ENCODE measurements at places on chromosomes 11 and 22. TPM values are rescaled to one million over a fixed set of nuclear protein-coding genes. Genes with fewer than 3 reads are reported as not detected.

Gene C11orf52
- total RNA-seq: 15.6 TPM

Gene SNX32
- 1.9 TPM for total RNA-seq

Gene LRRC56
- 3.1 TPM for total RNA-seq

Gene MCHR1
- total RNA-seq: not detected

Gene OR4A16
- not detected for total RNA-seq

Gene FAM180B
- total RNA-seq: not detected

Gene CSRP3
- total RNA-seq: 0.42 TPM

Gene CNIH2
- total RNA-seq: 1.4 TPM

Gene OR52I1
- not detected for total RNA-seq

Gene PNPLA5
- total RNA-seq: not detected

Gene GGTLC3
- 0.84 TPM for total RNA-seq

Gene APOA4
- not detected for total RNA-seq

Gene LARGE1
- total RNA-seq: 22.4 TPM

Gene TESMIN
- 2.2 TPM for total RNA-seq

GRCh38 chr11:122697636-122698167 is 42.2 kb downstream of the UBASH3B start:
- H3K27me3 ChIP-seq: no peaks in the 10 kb centered on the region
- DNase-seq: no peak
- no peaks in the 10 kb centered on the region for H3K36me3 ChIP-seq
- H3K4me3 ChIP-seq: no peak overlapping the region
- peaks cover 37% of the 10 kb centered on the region for H3K4me1 ChIP-seq

DNA sequence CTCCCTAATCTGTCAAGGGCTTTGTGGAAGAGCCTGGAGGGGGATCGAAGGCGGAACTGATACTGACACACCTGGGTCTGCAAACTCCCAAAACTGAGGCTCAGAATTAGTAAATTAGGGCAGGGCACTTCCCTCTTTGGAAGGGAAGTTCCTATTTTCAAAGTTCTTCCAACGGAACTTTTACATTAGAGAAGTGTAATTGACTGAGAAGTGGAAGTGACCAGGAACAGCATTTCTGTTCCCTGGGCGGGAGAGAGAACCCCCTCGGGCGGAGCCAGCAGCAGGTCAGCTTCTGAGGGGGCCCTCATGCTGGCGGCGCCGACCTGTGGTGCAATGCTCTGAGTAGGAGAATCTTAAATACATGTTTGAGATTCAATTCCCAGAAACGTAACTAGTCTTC is 1.1 kb upstream of the CBL start:
- H3K4me1 ChIP-seq: peaks cover 42% of the 10 kb centered on the region
- DNase-seq: no peak
- H3K4me3 ChIP-seq: peak overlapping the region; percentile 87
- H3K27me3 ChIP-seq: no peaks in the 10 kb centered on the region

GRCh38 chr11:35040221-35040942 is 98.6 kb upstream of the CD44 start:
- DNase-seq: no peak
- H3K4me3 ChIP-seq: no peak overlapping the region
- peaks cover 64% of the 10 kb centered on the region for H3K4me1 ChIP-seq
- peak overlapping the region; percentile 59 for H3K27ac ChIP-seq

- H3K4me1 ChIP-seq: peaks cover 83% of the 10 kb centered on the region
- H3K36me3 ChIP-seq: peaks cover 23% of the 10 kb centered on the region
- peak; percentile 89 for DNase-seq
- H3K4me3 ChIP-seq: peak overlapping the region; percentile 51
These were observed 13.8 kb downstream of the PHLDB1 start for GRCh38 chr11:118621071-118621783.

GRCh38 chr11:20137637-20138036 is 22.6 kb downstream of the DBX1 start:
- no peaks in the 10 kb centered on the region for H3K4me1 ChIP-seq
- H3K27me3 ChIP-seq: no peaks in the 10 kb centered on the region
- no peak overlapping the region for H3K27ac ChIP-seq
- H3K4me3 ChIP-seq: no peak overlapping the region
- no peak for DNase-seq
- H3K36me3 ChIP-seq: no peaks in the 10 kb centered on the region

- H3K27me3 ChIP-seq: no peaks in the 10 kb centered on the region
- no peaks in the 10 kb centered on the region for H3K36me3 ChIP-seq
- no peak overlapping the region for H3K4me3 ChIP-seq
- H3K27ac ChIP-seq: no peak overlapping the region
- DNase-seq: no peak
These were observed 57.9 kb upstream of the SLC6A5 start for GRCh38 chr11:20541503-20541902.

DNA sequence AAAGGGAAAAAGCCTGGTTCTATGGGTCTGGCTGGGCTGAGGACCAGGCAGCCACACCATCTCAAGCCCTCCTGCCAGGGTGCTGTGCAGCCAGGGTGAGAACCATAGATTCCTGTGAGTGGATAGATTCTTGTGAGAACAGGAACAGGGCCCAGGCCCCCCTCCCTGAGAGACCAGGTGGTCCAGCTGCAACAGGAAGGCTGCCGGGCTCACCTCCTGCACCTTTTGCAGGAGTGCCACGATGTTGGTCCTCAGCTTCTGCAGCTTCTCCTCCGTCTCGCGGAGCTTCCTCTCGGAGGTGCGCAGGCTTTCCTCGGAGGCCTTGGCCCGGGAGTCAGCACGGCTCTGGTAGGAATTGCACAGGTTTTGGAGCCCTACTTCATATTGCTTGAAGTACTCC is 40.8 kb downstream of the MORC2 start:
- no peak for DNase-seq
- no peaks in the 10 kb centered on the region for H3K4me1 ChIP-seq
- no peak overlapping the region for H3K27ac ChIP-seq

DNA sequence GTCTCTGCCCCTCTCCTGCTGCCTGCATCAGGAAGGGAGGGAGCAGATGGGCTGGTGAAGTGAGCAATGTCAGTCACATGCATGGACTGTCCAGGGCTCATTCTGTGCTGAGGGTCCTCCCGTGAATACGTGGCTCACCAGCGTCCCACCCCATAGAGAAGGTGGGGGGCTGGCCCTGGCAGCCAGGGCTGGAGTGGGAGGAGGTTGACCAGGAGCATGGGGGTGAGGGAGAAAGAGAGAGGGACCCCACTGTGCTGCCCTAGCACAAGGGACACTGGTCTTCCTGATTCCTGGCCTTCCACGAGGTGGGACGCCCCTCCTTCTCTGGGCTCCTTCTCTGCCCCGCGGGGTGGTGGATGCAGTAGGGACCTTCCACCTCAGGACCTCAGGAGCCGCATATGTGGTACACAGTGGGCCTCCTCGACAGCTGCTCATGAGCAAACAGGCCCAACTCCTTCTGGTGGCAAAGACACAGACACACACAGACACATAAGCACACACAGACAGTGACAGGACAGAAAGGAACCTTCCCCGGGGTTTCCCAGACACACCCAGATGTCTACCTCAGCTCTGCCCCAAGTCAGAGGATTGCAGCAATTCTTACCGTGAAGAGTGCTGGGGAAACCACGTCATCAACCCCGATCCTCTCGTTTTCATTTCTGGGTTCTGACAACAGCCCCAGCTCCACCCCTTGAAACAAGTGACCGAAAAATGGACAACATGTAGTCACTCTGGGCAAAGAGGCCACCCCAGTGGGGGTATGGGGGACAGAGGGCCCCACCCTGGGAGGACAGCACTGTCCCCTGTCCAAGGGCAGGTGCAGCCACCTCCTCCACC is 3.6 kb upstream of the APOBEC3A start:
- H3K4me3 ChIP-seq: no peak overlapping the region
- no peaks in the 10 kb centered on the region for H3K36me3 ChIP-seq
- peaks cover 63% of the 10 kb centered on the region for H3K4me1 ChIP-seq
- H3K27me3 ChIP-seq: no peaks in the 10 kb centered on the region
- no peak overlapping the region for H3K27ac ChIP-seq

- peak overlapping the region; percentile 23 for H3K27ac ChIP-seq
- DNase-seq: no peak
- no peak overlapping the region for H3K4me3 ChIP-seq
- H3K36me3 ChIP-seq: no peaks in the 10 kb centered on the region
These were observed 1.9 kb downstream of the CDON start for GRCh38 chr11:126060757-126061171.

GRCh38 chr11:130431331-130431773 is 2.9 kb upstream of the ADAMTS8 start:
- H3K4me3 ChIP-seq: no peak overlapping the region
- H3K27ac ChIP-seq: no peak overlapping the region
- H3K27me3 ChIP-seq: peaks cover 63% of the 10 kb centered on the region
- peak; percentile 63 for DNase-seq
- H3K4me1 ChIP-seq: peaks cover 3% of the 10 kb centered on the region

DNA sequence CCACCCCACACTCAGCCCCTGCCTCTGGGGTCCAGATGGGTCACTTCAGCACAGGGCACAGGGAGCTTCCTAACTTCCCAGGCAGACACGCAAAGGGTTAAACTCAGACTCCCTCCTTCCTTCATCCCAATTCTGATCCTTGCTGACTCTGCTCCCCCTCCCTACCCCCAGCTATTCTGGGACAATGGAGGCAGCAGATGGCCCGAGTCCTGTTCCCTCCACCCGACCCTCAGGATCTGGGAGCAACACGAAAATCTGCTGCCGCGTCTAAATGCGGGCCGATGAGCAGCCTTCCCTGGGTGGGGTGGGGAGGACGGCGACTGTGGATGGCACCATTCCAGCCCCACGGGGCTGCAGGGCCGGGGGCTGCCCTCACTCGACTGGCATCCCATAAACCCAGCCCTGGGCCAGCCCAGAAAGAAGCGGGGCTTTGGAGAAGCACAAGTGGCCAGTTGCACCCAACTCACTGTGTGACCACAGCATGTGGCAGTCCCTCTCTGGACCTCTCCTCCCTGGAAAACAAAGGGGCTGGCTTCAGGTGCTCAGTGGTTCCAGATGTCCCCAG is 18.7 kb downstream of the MFNG start:
- H3K4me3 ChIP-seq: no peak overlapping the region
- no peak overlapping the region for H3K27ac ChIP-seq
- no peak for DNase-seq
- H3K27me3 ChIP-seq: no peaks in the 10 kb centered on the region
- peaks cover 43% of the 10 kb centered on the region for H3K36me3 ChIP-seq
- no peaks in the 10 kb centered on the region for H3K4me1 ChIP-seq

- no peak overlapping the region for H3K4me3 ChIP-seq
- no peaks in the 10 kb centered on the region for H3K4me1 ChIP-seq
- no peak overlapping the region for H3K27ac ChIP-seq
- no peaks in the 10 kb centered on the region for H3K36me3 ChIP-seq
These were observed 3.3 kb downstream of the PRR33 start for GRCh38 chr11:1888347-1888753.

DNA sequence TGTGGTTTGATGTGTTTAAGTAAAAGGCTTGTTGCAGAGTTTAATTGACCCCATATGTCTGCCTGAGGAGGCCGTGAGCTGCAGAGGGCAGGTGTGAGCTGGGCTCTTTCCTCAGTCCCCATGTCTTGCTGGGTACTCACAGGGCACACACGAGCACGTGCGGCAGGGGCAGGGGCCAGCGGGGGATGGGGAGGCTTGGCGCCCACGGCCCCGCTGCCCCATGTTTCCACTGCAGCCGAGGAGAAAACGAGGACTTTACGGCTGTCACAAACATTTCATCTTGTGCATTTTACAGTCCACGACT is 24.7 kb upstream of the CCDC188 start:
- H3K27me3 ChIP-seq: no peaks in the 10 kb centered on the region
- no peak for DNase-seq
- H3K36me3 ChIP-seq: no peaks in the 10 kb centered on the region
- H3K4me3 ChIP-seq: no peak overlapping the region
- H3K4me1 ChIP-seq: no peaks in the 10 kb centered on the region

- H3K27me3 ChIP-seq: no peaks in the 10 kb centered on the region
- DNase-seq: no peak
- H3K36me3 ChIP-seq: peaks cover 100% of the 10 kb centered on the region
- peak overlapping the region; percentile 34 for H3K27ac ChIP-seq
- no peak overlapping the region for H3K4me3 ChIP-seq
These were observed 11.7 kb downstream of the EIF3L start for GRCh38 chr22:37860796-37861421.

DNA sequence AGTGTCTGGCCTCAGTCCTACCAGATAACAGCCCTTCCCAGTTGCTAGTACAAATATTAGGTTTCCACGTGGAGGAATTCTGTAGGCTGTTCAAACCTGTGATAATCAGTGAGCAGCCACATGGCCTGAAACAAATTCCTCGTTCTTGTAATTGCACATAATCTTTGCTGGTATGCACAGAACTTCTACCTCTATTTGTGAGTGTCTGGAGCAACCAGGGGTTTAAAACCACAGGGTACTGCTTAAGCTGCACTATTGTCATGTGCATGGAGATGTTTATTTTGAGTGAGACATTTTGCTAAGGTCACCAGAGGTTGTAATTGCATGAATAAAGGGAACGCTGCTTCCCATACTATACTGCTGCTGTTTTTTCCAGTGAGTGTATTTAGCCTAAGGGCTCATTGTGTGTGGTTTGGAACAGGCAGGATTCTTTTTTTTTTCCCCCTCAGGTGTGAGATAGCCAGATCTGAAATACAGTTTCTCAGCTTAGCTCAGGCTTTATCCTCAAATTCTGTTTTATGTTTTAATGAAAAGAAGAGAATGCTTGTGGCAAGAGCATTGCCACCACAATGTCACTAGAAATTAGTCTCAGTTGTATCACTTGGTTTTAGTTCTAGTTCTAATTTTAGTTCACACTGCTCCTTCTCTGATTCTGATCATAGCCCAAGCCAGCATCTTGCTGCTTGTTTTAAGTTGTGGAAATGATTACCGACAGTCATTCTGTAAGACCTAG is 60.5 kb downstream of the CYB5R2 start:
- DNase-seq: no peak
- no peaks in the 10 kb centered on the region for H3K27me3 ChIP-seq
- no peaks in the 10 kb centered on the region for H3K4me1 ChIP-seq
- H3K4me3 ChIP-seq: no peak overlapping the region
- H3K27ac ChIP-seq: no peak overlapping the region
- peaks cover 16% of the 10 kb centered on the region for H3K36me3 ChIP-seq

DNA sequence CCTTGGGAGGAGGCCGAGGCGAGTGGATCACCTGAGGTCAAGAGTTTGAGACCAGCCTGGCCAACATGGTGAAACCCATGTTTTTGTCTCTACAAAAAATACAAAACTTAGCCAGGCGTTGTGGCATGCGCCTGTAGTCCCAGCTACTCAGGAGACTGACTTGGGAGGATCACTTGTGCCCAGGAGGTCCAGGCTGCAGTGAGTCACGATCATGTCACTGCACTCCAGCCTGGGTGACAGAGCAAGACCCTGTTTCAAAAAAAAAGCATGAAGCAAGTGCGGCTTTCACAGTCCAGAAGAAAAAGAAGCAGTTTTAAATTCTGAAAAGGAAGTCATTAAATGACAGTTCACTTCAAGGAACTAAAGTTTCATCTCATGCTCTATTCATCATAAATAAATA is 7.1 kb upstream of the LTO1 start:
- peaks cover 7% of the 10 kb centered on the region for H3K4me1 ChIP-seq
- H3K4me3 ChIP-seq: no peak overlapping the region
- peaks cover 27% of the 10 kb centered on the region for H3K27me3 ChIP-seq
- no peaks in the 10 kb centered on the region for H3K36me3 ChIP-seq

- peak; percentile 15 for DNase-seq
- H3K36me3 ChIP-seq: no peaks in the 10 kb centered on the region
- H3K4me1 ChIP-seq: no peaks in the 10 kb centered on the region
- no peak overlapping the region for H3K27ac ChIP-seq
- no peak overlapping the region for H3K4me3 ChIP-seq
These were observed 28.0 kb upstream of the RRAS2 start for GRCh38 chr11:14386895-14387480.

Data from left lung (tissue), 14 donors.